HS-27A (cell line): ENCODE measurements at places on chromosomes 1 and 21.
A peak's percentile ranks its signal among the peaks of the same experiment; 100 is the strongest.

- no peak for DNase-seq
Measured at GRCh38 chr1:205512059-205513045, 7.9 kb downstream of the CDK18 start.

- DNase-seq, result no peak
Measured at GRCh38 chr1:205840146-205840923, 9.6 kb downstream of the PM20D1 start.

DNA sequence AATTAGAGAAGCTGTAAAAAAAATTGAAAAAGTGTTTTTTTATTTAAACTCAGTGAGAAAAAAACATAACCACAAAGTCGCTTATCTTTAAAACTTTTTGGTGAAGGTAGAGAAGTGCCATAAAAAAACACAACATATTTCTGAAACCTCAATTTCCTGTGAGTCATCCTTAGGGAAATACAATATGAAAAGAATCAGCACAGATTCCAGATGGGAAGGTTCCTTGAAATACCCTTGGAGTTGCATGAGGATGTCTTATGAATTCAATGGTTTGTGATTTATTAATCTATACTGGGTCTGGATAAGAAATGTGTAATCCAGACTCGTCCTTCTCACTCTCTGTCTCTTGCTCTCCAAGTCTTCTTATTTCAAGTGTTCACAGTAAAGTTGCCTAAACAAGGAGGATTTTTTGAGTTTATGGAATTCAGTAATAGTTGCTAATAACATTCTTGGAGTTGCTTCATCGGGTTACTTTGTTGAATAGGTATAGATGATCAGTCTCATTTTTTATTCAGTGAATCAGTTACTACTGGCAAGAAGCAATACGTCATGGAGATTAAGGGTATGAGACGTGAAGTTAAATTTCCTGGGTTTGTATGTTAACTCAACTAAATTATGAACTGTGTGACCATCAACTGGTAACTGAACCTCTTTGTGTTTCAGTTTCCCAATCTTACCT is 191.4 kb downstream of the KCNK2 start:
- DNase-seq, result peak; percentile 70

GRCh38 chr1:115761601-115762302 is 6.8 kb downstream of the CASQ2 start:
- no peak for DNase-seq

- DNase-seq, result no peak
Measured at GRCh38 chr1:44261962-44262361, 48.7 kb downstream of the DMAP1 start.

GRCh38 chr1:19734056-19734455 is 65.7 kb downstream of the TMCO4 start:
- DNase-seq, result no peak

- no peak for DNase-seq
Measured at GRCh38 chr1:37073854-37074379, 39.6 kb upstream of the GRIK3 start.
